Left kidney (tissue), 8 donors: ENCODE measurements at places on chromosomes 11 and 22. TPM values are rescaled to one million over a fixed set of nuclear protein-coding genes. Genes with fewer than 3 reads are reported as not detected.

Gene OR5B21
- not detected for polyA plus RNA-seq

Gene SPON1
- 76.3 TPM for polyA plus RNA-seq

Gene SLC25A18
- polyA plus RNA-seq, result 1.5 TPM

GRCh38 chr11:75796091-75796435 lies 18.9 kb upstream of the UVRAG start:
- DNase-seq, result no peak

DNA sequence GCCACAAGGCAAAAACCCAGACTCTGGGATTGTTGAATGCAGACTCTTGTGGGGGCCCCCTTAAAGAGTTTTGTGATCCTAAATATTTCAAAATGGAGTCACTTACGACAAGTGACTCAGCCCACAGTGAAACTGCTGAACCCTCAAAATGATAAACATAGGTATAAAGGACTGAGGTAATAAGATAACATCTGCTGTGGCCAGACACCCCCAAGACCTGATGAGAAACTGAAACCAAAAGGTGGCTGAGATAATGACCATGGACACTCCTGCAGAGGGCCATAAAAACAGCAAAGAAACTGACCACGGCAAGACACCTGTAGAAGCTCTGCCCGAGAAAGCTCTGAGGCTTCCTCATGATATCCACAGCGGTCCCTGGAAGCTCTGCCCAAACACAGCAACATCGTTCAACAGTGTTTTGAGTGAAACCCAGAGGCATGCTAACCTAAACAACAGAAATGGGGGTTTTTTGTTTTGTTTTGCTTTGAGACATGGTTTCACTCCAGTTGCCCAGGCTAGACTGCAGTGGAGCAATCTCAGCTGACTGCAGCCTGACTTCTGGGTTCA lies 1.6 kb upstream of the PLAAT4 start:
- no peak for DNase-seq

DNA sequence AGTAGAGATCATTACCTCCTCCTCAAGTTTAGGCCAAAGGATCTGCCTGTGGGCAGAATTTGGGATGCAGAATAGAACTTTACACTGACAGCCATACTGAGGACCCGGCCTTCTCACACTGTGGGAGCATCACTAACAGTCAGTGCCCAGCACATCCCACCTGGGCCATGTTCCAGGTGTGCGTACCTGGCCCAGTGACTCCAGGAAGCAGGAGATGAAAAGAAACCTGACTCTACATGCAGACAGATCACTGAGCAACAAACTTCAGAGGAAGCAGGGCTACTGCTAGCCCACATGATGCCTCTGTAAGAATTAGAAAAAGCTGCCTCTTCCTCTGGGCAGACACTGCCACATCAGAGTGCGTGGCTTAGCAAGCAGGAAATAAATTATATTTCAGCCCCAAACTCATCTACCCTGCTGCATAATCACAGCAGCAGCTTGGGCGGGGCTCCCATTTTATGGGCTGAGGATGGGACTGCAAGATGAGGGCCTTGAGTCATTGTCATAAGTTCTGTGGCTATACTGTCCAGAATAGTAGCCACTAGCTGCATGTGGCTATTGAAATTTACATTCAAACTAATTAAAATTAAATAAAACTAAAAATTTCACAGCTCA lies 6.0 kb upstream of the LMO2 start:
- DNase-seq, result no peak

DNA sequence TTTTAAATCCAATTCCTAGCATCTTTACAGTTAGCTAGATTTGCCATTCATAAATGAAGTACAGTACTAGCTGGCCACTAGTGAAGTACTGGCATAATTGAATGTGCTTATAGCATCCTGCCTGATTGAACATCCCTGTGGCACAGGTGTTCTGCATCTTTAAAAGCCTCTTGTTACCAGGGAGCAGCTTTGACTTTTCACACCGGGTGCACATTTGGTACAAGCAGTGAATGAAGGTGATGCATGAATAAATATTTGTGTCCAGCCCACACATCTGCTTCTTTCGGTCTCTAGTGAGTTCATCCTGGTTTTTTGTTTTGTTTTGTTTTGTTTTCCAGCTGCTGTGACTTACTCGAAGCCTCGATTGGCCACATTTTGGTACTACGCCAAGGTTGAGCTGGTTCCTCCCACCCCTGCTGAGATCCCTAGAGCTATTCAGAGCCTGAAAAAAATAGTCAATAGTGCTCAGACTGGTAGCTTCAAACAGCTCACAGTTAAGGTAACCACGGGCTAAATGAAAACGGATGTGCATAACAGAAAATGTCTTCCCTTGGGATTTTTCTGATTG lies 5.3 kb downstream of the ATP5MG start:
- DNase-seq, result no peak
